Suprapubic skin (tissue), 4 donors: ENCODE measurements at places on chromosomes 3 and 15. TPM values are rescaled to one million over a fixed set of nuclear protein-coding genes. Genes with fewer than 3 reads are reported as not detected.

The KLHL40 gene
- not detected for total RNA-seq

The LDHAL6B gene
- total RNA-seq = not detected

The WNT5A gene
- 13.9 TPM for total RNA-seq

The RETNLB gene
- total RNA-seq = not detected

The FEZF2 gene
- not detected for total RNA-seq
